Stimulated activated CD4-positive, alpha-beta T cell treated with anti-CD3 and anti-CD28 coated beads, TNF-alpha, amount 100 ng/mL, for 1 hour (primary cell): ENCODE measurements at places on chromosomes 12 and 14.

GRCh38 chr12:110555577-110556406, 27.3 kb downstream of the PPTC7 start:
- no peak for DNase-seq

- no peak for DNase-seq
Observed at GRCh38 chr14:81386290-81386745, 13.8 kb downstream of the STON2 start.

DNA sequence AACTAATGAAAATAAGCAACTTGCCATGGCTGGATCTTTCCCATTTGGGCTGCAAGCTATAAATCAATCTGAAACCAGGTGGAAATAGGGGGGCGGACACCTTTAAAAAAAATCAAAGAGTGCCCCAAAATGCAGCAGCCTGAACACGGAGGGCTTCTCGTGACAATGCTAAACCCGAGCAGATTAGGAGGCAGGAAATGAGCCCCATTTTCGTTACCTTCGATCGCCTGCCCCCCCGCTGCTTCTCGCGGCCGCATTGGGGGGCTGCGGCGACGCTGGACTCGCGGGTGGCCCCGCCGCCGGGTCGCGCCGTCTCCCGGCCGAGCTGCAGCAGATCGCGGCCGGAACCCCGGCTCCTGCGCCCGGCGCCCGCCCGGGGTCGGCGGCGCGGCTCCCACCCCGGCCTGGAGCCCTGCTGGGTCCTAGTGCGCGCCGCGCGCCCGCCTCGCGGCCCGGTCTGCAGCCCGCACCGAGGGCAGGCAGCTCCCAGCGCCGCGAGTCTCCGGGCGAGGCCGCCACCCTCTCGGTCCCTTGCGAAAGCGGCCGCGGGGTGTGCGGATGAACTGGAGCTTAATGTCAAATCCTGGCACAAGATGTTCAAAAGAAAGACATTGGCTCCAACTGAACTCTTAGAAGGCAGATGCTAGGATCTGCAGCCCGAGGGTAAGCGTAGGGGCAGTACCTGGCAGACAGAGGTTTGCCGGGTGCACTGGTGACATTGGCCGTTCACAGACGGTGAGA, 201.9 kb upstream of the FOXN3 start:
- peak; percentile 51 for DNase-seq

DNA sequence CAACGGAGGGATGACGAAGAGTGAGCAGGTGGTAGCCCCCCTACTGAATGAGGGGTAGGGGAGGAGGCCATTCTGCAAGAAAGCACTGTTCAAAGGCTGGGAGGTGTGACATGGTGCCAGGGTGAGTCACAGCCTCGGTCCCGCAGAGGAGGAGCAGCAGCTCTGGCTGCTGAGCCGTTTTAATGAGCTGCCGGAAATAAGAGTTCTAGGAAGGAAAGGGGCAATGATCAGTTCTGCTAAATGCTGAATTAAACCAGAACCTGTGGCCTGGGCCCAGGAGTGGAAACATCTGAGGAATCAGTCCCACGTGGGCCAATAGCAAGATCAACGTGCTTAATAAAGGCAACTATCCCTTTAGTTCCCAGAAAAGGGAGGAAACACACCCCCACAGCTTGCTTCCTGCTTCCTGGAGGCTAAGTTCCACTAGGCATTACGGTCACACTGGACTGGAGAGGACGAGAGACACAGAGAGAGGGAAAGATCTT, 3.6 kb downstream of the ABCD4 start:
- no peak for DNase-seq

- no peak for DNase-seq
Observed at GRCh38 chr12:1797011-1797901, 23.1 kb upstream of the LRTM2 start.

- DNase-seq: no peak
Observed at GRCh38 chr12:128534906-128535305, 267.9 kb downstream of the TMEM132C start.
